ENCODE measurements at places on chromosomes 6 and 20.
A peak's percentile ranks its signal among the peaks of the same experiment; 100 is the strongest.

- no peak for DNase-seq
Measured at GRCh38 chr6:81233990-81234389, 518.5 kb downstream of the TENT5A start.

DNA sequence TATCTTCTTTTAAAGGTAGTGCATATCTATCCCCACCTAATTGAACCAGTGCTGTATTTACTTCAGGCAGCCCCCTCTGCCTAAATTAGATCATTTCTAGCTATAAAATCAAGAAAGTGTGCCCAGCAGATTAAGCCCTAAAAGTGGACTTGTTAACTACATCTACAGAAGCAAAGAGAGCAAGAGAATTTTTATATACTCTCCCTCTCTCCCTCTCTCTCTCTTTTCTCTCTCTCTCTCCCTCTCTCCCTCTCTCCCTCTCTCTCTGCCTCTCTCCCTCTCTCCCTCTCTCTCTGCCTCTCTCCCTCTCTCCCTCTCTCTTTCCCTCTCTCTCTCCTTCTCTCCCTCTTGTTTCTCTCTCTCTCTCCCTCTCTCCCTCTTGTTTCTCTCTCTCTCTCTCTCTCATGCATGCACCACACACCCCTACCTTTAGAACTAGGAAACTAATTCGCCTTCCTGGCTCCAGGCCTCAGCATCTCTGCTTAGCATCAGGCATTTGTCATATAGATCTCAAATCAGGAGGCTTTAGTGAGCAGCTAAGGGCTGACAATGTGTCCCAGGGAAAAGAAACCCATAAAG, 71.4 kb downstream of the FOXA2 start:
- DNase-seq, result no peak

DNA sequence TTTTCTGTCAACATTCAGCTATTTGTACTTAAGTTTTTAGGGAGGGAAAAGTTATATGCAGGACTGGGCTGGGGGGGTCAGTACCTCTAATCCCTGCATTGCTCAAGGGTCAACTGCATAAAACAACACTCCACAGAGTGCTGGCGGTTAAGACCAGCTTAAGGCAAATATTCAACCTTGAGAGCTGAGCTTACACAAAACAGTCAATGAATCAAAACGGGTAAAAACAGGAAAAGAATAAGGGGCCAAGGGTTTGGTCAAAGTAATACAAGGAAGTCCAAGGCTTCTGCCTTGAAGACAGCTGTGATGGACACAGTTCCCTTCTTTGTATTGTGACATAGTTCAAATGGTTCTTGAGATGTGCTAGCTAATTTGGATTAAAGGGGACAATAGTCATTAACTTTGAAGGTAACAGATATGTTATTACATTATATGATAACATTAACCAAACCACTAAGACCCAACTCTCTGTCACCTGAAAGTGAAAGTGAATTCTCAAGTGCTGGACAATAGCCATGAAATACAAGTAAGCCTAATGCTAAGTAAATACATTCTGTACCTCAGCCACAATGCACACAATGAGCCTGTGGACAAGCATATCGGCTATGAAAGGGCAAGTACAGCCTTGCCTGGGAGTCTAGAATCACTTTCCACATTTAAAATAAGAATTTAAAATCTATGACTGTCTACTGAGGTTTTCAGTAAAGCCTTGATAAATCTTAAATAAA, 106.8 kb downstream of the PDE10A start:
- DNase-seq, result no peak

GRCh38 chr20:35307666-35308653, 15.7 kb upstream of the FAM83C start:
- no peak for DNase-seq

- no peak for DNase-seq
Measured at GRCh38 chr6:15359335-15359862, 113.5 kb downstream of the JARID2 start.

GRCh38 chr20:35845561-35845960, 73.7 kb downstream of the PHF20 start:
- no peak for DNase-seq

GRCh38 chr6:164928057-164928727, 381.2 kb downstream of the C6orf118 start:
- no peak for DNase-seq

DNA sequence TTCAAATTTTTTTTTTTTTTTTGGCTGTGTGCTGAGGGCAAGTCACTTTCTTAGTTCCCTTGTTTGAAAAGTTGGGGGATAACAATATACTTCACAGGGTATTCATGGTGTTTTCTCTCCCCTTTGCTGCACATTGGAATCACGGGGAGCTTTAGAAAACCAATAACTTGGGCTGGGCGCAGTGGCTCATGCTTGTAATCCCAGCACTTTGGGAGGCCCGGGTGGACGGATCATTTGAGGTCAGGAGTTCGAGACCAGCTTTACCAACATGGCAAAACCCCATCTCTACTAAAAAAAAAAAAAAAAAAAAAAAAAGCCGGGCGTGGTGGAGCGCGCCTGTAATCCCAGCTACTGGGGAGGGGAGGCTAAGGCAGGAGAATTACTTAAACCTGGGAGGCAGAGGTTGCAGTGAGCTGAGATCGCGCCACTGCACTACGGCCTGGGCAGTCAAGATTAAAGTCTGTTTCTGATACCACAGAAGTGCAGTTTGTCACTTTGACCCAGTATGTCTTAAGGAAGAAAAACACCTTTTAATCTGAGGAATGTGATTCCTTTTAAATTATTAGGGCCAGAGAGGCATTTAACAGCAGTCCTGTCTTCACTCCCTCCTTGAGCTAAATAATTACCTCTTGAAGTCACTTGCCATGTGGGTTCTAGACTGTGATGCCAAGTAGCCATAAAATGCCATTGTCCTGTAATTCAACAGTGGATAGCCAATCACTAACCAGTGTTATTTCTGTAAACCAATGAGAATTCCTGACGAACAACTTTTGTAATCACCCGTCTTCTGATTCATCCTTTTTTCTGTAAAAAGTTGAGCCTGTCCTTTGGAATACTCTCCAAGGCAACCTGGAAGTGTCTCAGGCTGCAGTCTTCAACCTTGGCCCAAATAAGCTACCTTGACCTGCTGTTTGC, 16.1 kb downstream of the SRSF3 start:
- no peak for DNase-seq

DNA sequence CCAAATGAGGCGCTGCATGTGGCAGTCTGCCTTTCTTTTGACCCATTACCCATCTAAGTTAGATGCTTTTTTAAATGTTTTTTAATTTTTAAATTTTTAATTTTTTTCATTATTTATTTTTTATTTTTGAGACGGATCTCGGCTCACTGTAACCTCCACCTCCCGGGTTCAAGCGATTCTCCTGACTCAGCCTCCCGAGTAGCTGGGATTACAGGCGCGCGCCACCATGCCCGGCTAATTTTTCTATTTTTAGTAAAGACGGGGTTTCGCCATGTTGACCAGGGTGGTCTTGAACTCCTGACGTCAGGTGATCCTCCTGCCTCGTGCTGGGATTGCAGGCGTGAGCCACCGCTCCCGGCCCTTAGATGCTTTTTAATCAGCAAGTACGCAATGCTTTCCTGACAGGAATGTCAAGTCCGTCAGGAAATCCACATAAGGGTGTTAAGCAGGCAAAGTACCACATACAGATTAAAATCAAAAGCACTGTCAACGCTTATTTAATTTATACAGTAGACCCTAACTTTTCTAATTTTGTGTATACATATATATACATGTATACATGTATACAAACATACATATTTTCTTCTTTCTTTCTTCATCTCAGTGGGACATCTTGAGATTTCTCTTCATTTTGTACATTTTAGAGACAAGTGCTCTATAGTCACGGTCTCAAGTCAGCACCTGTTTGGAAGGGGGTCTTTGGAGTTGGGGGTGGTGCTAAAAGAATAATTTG, 995 bp upstream of the GSTA4 start:
- peak; percentile 23 for DNase-seq

GRCh38 chr6:40440053-40440452, 147.1 kb downstream of the LRFN2 start:
- DNase-seq, result no peak

GRCh38 chr6:150517175-150517574, 82.5 kb upstream of the PLEKHG1 start:
- no peak for DNase-seq

DNA sequence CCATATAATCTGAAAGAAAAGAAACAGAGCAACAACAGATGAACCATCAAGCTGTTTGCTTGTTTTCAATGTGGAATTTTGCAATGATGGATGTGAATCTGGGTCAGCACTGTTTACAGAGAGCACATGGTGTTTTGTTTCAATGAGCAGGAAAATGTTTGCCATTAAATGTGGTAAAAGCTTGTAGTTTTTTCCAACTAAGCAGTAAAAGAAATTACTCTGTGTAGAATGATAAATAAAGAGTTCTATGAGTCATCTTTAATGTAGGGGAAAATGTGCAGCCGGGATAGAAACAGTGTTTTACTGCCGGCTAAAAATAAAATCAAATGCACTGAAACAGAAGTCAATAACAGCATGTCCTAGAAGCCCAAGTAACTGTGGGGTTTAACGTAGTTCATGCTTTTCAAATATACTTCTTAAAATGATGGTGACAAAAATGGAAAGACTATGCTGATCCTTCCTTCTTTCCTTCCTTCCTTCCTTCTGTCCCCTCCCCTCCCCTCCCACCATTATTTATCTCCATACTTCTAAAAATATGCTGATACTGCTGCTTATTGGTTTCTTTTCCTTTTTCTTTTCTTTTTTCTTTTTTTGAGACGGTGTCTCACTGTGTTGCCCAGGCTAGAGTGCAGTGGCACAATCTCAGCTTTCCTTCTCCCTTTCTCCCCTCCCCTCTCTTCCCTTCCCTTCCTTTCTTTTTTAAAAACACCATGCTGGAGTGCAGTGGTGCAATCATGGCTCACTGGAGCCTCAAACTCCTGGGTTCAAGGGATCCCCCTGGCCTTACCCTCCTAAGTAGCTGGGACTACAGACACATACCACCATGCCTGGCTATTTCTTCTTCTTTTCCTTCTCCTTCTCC, 6.3 kb upstream of the NAA20 start:
- no peak for DNase-seq

DNA sequence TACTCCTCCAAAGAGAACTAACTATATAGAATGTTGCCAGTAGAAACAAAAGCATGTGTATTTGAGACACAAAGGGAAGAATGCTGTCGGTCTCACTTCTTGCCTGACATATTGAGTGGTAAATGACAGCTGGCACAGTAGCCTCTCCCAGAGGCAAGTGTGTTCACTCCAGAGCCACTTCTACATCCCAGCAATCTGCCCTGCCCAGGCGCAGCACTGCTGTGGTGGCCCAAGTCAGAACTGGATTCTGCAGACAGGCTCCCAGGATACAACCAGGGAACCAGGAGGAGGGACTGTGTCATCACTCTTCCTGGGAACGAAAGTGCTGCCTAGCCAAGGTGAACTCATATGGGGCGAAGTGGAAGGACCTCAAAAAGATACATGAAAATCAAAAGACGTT, 103.2 kb upstream of the ARMC2 start:
- DNase-seq, result no peak

GRCh38 chr6:83199863-83200225, 6.7 kb downstream of the RWDD2A start:
- DNase-seq, result no peak

DNA sequence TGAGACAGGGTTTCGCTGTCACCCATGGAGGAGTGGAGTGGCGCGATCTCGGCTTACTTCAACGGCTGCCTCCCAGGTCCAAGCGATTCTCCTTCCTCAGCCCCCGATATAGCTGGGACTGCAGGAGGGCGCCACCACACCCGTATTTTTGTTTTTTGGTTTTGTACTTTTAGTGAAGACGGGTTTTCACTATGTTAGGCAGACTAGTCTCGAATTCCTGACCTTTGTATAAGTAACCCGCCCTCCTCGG, 115.4 kb upstream of the BTN3A2 start:
- DNase-seq, result peak; percentile 23

DNA sequence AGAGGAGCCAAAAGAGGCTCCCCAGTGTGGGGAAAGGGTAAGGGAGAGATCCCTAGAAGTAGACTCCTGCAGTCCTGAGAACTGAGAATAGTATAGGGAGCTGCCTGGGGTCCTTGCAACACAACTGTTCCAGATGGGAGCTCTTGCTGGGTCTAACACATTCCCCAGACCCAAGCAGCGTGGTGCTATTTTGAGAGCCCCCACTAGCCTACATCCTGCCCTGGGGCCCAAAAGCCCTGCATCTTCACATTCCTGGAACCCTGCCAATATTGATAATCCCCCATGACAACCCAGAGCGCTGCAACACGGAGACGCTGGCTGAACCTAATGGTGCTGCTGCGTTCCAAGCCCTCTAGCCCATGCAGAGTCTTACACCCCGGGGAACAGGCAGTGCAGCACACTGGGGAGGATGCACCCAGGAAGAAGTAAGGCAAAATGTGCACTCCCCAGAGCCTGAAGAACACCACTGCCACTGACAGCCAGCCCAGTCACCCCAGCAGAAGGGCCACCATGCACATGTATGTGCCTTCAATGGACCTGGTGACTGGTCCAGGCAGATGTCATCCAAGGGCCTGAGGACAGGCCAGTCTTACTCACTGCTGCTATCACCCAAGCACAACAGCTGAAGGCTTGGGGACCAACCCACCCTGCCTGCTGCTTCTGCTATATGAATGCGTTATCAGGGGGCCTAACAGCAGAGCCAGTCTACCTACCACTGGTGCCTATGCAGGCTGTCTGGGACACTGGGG, 7.0 kb upstream of the RNF217 start:
- DNase-seq, result no peak

DNA sequence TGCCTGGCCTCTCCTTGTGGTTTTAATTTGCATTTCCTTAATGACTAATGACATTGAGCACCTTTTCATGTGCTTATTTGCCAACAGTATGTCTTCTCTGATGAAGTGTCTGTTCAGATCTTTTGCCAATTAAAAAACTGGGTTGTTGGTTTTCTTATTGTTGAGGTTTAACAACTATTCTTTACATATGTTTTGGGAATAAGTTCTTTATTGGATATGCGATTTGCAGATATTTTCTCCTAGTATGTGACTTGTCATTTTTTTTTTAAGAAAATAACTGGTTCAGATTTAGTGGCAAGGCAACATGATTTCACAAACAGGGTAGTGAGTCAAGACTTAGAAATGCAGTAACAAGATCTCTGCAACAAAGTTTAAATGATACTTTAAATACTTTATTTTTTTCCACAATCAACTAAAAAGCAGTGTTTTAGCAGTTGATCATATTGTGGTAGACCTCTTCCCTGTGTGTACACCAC, 67.8 kb downstream of the TIAM2 start:
- DNase-seq, result no peak

GRCh38 chr6:75205776-75206575, at the start of gene COL12A1:
TSS of gene COL12A1 (minus strand) at chr6:75206053. CDS start at chr6:75202792, 3,261 bp downstream.
- DNase-seq, result no peak

DNA sequence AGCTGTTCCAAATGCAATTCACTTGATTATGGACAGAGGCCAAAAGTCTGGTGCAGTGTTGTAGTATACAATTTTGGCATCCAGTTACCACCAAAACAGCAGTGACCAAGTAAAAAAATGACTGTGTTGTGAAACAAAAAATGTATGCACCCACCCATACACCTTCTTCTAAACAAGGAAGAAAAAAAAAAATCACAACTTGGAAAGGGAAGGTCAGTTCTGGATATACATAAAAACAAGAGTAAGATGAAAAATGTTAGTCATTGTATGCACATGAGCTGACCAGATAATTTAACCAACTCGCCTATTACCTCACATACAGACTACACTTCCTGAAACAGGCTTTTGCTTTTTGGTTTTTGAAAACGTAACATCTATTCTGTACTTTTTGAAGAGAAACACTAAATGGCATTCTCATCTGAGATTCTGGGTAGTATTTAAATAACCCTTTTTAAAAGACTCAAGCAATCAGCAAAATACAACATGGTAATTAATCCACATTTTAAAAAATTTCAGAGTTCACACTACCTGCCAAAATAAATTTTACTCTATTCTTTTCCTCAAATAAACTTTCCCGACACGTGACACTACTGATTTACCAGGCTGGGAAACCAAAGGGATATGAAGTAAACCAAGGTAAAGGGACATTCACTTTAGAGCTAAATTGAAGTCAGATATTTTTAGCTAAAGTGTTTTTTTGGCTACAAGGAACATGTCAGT, 141.6 kb upstream of the SHLD1 start:
- peak; percentile 26 for DNase-seq

Measured in CD4-positive, alpha-beta T cell treated with Interleukin-15 for 4 hours (primary cell).